ENCODE measurements at places on chromosomes 7 and 10.

DNA sequence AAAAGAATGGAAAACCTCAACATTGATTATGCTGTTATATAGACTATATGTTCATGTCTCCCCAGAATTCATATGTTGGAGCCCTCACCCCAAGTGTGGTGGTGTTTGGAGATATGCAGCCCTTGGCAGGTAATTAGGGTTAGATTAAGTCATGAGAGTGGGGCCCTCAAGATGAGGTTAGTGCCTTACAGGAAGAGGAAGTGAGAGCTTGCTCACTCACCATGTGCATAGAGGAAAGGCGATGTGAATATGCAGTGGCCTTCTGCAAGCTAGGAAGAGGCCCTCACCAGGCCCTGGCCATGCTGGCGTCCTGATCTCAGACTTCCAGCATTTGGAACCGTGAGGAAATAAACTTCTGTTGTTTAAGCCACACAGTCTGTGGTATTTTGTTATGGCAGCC is 14.8 kb downstream of the ZNF33A start:
- DNase-seq = no peak

DNA sequence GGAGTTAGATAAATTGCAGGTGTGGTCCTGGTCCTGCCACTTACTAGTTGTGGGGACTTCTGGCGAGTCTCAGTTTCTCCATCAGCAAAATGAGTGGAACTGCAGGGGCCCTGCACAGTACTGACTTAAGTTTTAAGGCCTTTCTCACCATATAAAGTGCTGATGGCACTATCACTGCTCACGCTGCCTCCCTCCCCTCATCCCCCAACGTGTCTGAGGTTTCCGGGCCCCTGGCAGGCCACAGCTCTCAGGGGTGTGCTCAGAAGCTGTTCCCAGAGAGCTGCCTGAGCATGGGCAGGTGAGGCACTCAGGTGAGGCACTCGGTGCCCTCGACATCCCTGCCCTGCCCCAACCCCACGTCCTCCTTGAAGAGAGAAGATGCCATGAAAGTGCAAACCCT is 74.2 kb downstream of the VOPP1 start:
- no peak for DNase-seq

- DNase-seq = no peak
These were observed 23.6 kb downstream of the C10orf71 start for GRCh38 chr10:49322371-49323170.

DNA sequence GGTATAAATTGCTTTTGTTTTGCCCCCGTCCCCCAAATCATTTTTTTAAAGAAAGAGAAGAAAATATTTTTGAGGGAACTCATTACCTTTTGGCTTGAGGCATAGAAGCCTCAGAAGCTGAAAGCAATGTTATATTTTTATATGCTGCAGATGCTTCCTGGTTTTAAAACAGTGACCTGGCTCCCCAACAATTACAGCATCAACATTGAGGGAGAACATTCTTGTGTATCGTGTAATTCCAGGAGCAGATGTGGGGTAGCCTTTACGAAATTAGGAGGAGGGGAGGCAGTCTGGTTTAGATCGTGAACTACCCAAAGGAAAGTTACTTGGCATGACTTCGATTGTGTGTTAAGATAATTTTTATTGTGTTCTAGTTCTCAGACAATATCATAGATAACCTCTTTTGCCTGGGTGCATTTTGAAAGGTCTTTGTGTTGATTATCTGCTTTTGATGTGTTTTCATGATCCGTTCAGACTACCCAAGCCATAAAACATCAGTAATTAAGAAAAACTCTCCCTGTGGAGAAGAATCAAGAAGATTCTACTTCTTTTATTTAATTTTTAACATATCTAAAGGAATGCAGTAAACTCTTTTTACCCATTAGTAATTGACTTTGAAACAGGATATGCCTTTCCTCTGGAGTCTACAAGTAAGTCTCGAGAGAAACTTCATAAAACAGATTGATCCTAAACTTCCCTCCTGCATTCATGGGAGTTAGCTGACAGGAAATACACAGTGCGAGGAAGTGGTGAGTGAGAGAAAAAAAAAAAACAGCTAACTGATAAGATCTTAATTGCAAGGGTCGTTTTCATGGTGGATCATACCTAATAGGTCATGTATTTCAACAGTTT is 141.4 kb downstream of the KIAA1217 start:
- DNase-seq = no peak

GRCh38 chr7:37193087-37193774 is 255.4 kb downstream of the ELMO1 start:
- DNase-seq = no peak

DNA sequence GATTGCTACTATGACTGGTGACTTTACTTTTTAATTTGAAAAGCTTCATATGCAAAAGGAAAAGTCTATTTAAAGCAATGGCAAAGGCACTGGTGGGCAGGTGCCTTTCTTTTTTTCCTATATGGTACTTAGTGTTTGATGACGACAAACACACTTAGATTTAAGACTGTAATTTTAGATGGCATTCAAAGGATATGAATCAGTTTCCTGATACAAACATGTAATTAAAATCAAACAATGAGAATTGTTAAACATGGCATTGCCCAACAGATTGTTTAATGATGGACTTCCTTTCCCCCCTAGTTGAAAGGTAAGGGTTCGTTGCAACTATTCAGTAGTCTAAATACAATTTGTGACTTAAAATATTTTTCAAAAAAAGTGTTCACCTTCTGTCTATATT is 106.5 kb upstream of the SEMA3C start:
- no peak for DNase-seq
